ENCODE measurements at places on chromosomes 5 and 9.

GRCh38 chr5:57302643-57303042 is 128.8 kb downstream of the GPBP1 start:
- no peak for DNase-seq

- DNase-seq = no peak
These were observed 291.1 kb downstream of the TRIM32 start for GRCh38 chr9:116978155-116978554.

- no peak for DNase-seq
These were observed 56.9 kb downstream of the SNX24 start for GRCh38 chr5:122902263-122902662.

GRCh38 chr5:103829585-103829984 is 267.0 kb upstream of the NUDT12 start:
- DNase-seq = no peak

- no peak for DNase-seq
These were observed 44.9 kb downstream of the USP20 start for GRCh38 chr9:129879991-129880653.

GRCh38 chr9:134146774-134147493 is 11.1 kb downstream of the WDR5 start:
- no peak for DNase-seq

- no peak for DNase-seq
These were observed 9.3 kb upstream of the TNC start for GRCh38 chr9:115127191-115127817.

DNA sequence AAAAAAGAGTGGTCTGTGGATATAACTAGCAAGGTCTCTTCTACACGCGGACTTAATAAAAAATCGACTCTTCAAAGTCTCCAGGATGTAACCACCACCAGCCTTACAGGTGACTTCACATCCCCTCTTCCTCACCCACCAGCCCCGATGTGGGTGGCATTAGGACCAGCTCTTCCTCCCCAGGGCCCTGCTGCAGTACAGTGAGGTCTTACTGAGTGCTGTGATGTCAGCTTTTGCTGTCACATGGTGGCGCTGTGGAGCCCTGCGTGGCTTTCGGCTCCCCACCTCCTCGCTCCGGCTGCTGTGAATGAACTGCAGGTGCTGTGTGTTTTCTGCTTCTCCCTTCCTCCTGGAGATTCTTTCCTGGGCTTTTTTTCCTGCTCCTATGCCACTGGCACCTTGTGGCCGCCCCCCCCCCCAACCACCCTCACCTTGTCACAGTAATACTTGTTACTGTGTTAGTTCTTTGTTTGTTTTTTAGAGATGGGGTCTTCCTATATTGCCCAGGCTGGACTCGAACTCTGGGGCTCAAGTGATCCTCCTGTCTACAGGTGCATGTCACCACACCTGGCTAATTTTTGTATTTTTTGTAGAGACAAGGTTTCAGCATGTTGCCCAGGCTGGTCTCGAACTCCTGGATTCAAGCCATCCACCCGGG is 15.8 kb upstream of the RAPGEF1 start:
- peak; percentile 78 for DNase-seq

- DNase-seq = no peak
These were observed 102.0 kb downstream of the MTREX start for GRCh38 chr5:55409775-55410174.

GRCh38 chr5:132267931-132268768 is 10.7 kb downstream of the PDLIM4 start:
- DNase-seq = no peak

DNA sequence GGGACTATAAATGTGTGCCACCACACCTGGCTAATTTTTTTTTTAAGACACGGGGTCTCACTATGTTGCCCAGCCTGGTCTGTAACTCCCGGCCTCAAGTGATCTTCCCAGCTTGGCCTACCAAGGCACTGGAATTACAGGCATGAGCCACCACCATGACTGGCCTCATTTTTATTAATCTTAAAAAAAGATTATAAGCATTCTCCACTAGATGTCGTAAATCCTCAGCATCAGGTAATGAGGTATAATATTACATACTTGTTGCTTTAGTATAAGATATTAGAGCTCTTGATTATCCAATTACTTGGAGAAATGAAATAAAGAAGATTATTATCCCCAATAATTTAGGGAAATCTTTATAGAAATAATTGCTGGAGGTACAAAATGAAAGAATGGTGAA is 78.2 kb upstream of the HTR1A start:
- no peak for DNase-seq

DNA sequence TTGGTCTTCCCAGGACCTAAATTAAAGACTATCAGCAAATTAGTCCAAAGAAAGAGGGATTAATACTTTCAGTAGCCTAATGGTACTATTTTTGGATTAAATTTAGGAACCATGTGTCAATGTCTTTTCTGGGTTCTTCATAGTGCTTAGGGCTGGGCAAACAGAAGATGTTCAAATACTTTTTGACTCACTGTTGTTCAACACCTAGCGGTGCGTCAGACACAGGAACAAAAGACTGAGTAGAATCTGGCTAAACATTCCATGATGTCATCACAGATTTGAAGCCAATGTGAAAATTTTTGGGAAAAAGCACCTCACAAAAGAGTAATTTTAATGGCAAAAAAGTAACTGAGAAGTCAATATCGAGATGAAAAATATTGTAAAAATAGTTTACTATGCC is 544.4 kb downstream of the EFNA5 start:
- DNase-seq = no peak

DNA sequence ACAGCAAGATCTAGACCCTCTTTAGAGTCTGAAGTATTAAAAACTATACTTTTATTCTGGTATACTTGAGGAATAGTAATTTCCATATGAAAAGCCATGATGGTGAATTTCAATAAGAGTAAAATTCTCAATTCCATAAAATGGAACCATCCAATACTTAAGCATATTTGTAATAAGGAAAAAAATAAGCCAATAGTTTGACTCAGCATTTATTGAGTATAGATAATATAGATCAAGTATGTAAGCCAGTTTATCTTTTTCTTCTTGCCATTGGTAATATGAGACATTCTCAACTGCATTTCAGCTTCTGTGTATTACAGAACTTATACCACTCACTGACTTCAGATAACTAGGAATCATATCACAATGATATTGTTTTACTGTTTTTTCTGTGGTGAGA is 361.0 kb downstream of the SLCO4C1 start:
- no peak for DNase-seq

DNA sequence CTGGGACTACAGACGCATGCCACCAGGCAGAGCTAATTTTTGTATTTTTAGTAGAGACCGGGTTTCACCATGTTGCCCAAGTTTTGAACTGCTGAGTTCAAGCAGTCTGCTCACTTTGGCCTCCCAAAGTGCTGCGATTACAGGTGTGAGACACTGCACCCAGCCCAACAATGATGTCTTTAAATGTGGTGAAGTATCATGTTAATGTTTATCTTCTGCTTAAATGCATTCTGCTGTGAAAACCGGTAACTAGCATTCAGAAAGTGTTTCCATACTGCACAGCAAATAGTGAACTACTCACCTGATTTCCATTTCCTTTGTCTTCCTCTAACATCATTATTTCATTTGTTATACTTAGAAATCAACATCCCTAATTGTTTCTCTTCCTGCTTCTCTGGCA is 264.0 kb upstream of the ITGA1 start:
- DNase-seq = no peak

DNA sequence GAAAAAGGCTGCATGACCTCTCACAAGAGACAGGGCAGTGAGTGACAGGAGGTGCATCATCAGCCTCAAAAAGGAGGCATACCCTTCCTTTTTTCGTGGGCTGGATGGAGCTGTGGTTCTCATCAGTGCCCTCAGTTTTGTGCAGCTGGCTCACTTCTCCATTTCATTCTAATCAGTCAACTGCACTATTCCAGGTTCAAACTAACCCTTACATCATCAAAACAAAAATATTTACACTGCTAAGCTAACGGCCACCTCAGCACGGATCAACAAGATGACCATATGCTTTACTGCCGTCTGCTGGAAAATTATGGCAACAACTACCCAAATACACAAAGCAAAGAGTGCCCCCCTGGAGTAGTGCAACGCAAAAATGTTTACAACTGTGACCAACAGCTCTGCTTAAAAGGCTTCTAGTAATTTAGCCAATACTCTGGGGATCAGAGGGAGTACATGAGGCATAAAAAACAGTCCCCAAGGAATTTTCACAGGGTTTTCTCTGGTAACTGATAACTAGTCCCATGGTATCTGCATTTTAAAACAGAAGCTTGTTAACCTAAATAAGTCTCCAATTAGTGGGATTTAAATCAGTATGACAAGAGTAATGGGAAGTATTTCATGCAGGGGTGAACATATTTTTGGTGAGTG is 10.8 kb downstream of the KCNV2 start:
- no peak for DNase-seq

DNA sequence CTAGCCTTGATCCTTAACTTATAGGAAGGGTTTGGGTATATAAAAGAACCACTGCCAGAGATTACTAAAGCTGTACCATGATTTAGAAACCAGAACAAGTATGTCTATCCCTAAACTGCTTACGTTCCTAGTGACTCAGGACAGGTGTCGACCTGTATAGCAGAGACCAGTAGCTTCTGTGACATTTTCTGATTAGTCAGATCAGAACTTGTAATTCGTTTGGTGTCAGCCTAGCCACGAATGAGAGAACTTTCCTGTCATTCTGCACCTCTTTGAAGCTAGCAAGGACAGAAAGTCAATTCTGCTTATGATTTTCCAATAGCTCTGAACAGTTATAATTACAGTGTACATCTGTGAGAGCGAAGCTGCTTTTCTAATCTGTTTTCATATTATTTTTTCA is 39.5 kb downstream of the PRKACG start:
- DNase-seq = no peak

DNA sequence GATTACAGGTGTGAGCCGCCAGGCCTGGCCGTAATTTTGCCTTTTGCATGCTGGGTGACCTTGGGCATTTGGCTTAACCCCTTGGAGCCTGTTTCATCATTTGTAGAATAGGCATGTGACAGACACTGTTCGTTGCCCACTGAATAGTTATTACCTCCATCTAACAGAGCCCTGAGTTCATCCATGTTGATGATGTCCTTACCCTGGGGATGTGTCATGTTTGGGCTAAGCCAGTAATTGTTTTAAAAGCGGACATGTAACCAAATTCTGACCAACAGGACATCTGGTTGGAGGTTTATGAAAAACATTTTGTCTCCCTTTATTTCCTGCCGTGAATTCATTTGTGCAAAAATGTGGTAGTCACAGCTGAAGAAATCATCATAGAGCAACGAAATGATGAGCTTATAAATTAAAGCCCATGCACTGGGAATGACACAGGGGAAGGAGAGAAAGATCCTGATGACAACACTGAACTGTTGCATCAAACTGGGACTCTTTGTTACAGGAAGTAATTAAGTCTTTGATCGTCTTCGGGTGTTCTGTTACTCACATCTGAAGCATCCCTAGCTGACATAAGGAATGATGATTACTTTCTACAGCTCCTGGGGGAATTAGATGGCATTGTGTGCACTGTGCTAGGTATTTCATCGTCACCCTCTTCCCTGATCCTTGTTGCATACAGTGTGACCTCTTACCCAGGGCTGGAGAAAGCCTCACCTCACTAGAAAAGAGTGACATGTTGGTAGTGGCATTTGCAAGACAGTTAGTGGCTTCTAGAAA is 117.8 kb downstream of the FGF18 start:
- DNase-seq = no peak

DNA sequence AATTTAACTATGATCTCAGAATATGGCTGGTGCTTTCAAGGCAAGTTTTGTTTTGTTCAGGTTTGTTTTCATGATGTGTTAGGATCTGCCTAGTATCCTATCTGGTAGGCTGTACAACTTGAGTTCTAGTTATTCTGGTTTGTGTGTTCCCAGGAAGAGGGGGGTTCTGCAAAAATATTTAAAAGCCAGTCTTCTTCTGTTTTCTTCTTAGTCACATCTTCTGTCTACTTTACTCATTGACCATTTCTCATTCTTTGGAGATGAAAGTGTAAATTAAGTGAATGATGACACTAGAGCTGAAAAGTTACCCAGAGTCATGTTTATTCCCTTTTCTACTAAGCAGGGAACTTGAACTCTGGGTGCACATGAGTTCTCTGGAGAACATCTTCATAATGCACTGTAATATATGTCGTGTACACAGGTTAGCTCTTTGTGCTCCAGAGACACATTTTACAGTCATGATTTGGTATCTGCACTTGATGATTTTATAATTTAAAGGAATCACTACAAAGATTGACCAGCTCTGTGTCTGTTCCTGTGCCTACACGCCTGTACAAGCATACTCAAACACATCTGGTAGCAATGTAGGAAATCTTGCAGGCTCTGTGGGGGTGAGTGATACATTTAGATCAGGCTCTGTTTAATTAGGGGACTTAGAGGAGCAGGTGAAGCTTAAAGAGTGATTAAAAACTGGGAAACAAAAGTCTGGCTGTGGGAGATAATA is 5.0 kb downstream of the SMAD5 start:
- no peak for DNase-seq

DNA sequence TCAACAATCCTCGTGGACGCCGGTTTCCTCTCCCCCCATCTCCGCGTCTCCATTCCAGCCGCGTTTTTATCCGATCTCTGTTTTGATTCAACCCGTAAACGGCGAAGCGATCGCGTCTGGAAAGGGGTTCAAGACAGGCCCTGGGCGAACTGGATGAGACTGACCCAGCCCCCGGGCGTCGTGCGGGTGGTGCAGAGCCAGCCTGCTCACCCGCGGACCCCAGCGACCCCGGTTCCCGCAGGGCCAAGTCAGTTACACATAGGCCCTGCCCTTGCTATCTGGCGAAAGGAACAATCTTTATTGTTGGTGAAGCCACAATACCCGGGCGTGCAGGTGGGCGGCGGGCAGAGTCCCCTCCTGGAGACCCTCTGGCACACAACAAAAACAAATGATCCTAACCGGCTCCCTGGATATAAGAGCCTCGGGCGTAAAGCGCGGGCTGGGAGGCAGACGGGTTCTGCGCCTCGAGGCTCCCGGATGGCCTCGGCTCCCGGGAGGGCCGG is 1.8 kb downstream of the TLX3 start:
- DNase-seq = no peak

DNA sequence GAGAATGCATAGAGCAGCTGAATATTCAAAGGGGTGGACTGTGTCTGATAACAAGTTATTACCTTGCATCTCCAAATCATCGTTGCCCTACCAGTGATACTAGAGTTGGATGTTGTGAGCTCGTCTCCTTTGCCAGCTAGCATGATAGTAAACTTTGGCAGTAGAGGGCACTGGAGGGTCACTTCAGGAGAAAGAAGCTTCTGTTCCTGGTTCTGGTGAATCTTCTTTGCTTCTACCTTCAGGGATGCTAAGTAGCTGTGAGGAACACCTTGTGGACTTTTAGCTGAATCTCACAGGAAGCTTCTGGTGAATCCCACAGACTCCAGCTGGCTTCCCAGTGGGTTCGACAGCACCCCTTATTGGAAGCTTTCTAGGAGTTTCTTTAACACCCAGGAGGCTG is 626.6 kb upstream of the SGCD start:
- no peak for DNase-seq

GRCh38 chr5:136014049-136015002 is 14.5 kb upstream of the TGFBI start:
- DNase-seq = no peak

- DNase-seq = no peak
These were observed 175.9 kb downstream of the MAN2A1 start for GRCh38 chr5:109865637-109866036.

- DNase-seq = no peak
These were observed 59.6 kb upstream of the ABL1 start for GRCh38 chr9:130775336-130775991.

GRCh38 chr9:136149853-136150252 is 31.2 kb upstream of the TMEM250 start:
- DNase-seq = no peak

- no peak for DNase-seq
These were observed 841 bp downstream of the ASB6 start for GRCh38 chr9:129640871-129641749.

Measured in stimulated activated CD8-positive, alpha-beta memory T cell treated with anti-CD3 and anti-CD28 coated beads, Interleukin-7, amount 100 ng/mL, for 1 hour (primary cell).